NCI-H345 (cell line): ENCODE measurements at places on chromosomes 1 and 21.

DNA sequence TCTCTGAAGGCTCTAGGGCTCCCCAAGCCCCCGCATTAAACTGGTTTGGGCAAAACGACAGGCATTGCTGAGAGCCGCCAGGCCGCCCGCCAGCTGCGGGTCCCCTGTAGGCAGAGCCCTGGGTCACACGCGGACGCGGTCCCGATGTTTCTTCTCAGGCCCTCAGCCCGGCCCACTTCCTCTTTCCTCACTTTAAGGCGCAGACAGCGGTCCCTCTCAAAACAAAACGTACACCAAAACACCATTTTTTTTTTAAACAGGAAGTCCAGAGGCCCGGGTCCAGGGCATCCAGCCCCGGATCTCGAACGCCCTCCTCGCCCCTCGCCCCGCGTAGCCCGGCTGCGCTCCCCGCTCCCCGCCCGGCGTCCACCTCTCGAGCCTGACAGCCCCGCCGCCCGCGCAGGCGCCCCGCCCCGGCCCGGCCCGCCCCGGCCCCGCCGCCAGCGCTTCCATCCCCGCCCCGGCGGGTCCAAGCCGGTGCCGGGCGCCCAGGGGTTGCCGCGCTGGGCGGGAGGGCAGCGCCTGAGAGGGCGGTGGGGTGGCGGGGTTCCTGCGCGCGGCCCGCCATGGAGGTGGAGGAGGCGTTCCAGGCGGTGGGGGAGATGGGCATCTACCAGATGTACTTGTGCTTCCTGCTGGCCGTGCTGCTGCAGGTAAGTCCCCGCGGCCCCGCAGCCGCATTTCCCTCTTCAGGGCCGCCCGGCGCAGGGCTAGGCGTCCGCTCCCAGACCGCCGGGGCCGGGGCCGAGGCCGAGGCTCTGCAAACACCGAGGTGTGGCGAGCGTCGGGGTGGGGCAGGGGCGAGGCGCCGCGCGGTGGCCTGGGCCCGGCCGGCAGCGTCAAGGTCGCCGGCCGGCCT, at the start of gene SLC22A15:
Gene SLC22A15 (plus strand): TSS at position 452 of the 859 bp plus-strand sequence. CDS start 115 bp downstream, at position 567.
- DNase-seq, result peak; percentile 24

DNA sequence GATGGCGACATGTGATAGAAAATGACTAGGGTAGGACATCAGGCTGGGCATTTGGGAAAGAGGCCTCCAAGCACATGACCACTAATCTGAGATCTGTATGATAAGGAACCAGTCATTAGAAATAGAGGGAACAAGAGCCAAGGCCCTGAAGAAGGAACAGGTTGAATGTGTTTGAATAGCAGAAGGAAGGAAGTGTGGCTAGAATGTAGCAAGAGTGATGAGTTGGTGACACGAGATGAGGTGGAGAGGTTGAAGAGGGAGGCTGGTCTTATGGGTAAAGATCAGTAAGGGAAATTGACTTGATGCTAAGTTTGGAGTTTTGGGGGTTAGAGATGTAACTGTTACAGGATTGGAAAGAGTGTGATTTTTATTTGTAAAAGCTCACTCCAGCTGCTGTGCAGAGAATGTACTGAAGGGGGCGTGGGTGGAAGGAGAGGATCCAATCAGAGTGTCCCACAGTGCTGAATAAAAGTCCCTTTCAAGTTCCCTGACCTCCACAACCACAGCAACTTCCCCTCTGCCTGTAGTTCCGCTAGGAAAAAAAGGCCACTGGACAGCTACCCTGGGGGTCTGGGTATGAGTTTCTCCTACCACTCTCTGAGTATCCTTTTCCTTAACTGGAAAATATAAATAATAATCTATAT, 295.0 kb downstream of the OMA1 start:
- no peak for DNase-seq

DNA sequence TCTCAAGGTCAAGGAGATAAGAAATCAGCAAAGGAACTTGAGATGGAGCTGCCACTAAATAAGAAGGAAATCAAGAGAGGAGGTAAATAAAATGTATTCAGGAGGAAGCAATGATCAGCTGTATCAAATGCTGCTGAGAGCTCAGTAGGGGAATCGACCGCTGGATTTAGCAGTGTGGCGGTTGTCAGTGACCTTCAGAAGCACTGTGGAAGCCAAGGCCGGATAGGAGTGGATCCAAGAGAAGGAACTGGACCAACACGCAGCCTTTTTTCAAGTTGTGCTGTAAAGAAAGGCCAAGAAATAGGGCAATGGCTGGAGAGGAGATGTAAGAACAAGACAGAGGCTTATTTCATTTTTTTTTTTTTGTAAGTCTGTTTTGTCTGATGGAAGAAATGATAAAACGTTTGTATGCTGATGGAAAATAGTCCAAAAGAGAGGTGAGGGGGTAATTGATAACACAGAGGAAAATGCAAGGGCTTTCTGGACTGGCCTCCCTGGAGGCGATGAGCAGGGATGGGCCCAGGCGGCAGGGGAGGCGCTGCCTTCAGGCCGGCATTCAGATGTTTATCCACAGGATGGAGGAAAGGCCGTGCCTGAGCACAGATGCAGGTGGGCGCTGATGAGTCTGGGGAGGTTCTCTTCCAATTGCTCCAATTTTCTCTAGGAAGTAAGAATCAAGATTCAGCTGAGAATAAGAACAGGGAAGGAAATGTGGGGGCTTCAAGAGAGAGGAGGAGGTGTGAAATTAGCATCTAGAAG, 17.5 kb upstream of the FAM43B start:
- no peak for DNase-seq

GRCh38 chr1:155794605-155795245, 62.3 kb downstream of the GON4L start:
- DNase-seq, result no peak

- no peak for DNase-seq
Observed at GRCh38 chr1:20848162-20848561, 61.1 kb upstream of the HP1BP3 start.

DNA sequence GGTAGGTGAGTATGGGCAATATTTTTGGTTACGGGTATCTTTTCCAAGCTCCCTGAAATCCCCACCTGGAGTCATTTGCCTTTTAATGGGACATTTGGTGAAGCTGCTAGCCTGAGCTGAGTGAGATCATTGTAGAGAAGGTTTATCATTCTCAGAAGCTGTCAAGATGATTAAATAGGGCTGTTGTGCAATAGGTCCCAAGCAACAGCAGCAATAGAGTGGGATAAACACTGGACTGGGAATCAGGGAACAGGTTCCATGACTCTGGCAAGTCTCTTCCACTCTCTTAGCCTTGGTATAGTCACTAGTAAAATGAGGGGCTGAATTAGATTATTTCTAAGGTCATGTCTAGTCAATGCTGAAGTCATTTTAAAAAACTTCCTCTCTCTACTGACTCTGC, 30.3 kb upstream of the FAM78B start:
- DNase-seq, result no peak

DNA sequence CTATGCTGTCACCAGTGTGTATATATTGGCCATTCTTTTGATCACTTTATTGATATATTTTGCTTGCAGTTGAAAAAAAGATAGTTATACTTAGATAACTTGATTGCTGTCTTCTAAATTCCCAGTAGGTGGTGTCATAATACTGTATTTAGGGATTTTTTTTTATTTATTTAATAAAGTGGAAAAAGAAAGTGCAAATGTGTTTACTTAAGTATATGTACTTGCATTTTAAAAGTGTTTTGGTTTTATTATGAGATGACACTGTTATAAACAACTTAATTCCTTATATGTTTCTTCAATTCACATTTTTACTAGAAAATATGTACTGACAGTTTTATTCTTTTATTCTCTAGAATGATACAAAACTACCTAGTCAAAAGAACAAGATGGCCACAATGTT, 164.8 kb downstream of the USP25 start:
- DNase-seq, result no peak

DNA sequence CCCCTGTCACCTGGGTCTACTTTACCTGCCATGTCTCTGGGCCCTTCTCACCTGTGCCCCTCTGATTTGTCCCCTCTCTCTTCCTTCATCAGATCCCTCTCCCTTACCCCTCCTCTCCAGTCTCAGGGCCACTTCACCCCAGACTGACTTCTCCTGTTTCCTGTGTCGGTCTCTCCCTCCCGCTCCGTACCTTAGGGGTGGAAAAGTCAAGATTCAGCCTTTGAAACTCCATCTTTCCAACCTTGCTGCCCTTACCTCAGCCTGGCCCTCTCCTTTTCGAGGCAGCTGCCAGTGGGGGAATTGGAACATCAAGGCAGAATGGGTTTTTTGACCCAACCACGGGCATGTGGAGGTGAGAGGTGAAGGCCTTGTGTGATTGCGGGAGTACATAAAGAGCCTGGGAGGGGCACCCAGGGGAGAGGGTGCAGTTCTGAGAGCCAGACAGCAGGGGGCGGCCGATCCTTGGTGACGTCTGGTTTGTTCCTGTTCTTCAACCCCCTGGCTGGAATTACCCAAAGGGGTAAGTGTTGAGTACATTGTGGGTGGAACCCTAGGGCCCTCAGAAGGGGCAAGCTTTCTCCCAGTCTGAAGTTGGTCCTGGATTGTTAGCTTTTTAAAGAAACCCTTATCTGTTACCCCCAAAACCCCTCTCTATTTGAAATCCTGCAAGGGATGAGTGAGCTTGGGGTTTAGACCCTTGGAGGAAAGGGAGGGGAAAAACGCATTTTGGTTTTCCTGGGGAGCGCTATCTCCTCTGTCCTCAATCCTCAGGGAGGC, 12.3 kb upstream of the DMBX1 start:
- DNase-seq, result peak; percentile 50

DNA sequence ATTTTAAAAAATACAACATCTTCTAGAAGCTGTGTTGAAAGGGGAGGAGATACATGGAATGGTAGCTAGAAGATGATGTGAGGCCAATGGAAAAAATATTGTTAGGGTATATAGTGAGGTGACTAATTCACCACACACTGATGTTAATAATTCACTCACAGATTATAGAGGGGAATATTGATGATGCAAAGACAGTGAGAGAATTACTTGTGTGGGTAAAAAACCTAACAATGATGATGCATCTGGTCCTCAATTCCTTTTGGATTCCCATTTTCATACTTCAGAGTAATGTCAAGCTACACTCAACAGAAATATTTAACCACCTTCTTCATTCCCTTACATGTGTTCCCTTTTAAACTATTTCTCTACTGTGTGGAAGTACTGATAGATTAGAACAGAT, 169.5 kb upstream of the DPYD start:
- DNase-seq, result no peak

GRCh38 chr1:23589585-23589986, 30.3 kb upstream of the ID3 start:
- DNase-seq, result no peak

- no peak for DNase-seq
Observed at GRCh38 chr21:15057285-15057684, 7.5 kb downstream of the NRIP1 start.

DNA sequence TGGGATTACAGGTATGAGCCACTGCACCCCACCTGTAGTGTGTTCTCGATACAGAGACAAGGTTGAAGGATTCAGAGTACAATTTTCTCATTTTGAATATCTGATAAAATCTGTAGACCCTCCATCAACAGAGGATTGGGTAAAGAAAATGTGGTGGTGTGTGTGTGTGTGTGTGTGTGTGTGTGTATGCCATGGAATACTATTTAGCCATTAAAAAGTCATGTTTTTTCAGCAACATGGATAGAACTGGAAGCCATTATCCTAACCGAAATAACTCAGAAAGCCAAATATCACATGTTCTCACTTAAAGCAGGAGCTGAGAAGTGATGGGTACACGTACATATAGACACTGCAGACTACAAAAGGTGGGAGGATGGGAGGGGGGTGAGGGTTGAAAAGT, 57.9 kb downstream of the TRAF5 start:
- no peak for DNase-seq

DNA sequence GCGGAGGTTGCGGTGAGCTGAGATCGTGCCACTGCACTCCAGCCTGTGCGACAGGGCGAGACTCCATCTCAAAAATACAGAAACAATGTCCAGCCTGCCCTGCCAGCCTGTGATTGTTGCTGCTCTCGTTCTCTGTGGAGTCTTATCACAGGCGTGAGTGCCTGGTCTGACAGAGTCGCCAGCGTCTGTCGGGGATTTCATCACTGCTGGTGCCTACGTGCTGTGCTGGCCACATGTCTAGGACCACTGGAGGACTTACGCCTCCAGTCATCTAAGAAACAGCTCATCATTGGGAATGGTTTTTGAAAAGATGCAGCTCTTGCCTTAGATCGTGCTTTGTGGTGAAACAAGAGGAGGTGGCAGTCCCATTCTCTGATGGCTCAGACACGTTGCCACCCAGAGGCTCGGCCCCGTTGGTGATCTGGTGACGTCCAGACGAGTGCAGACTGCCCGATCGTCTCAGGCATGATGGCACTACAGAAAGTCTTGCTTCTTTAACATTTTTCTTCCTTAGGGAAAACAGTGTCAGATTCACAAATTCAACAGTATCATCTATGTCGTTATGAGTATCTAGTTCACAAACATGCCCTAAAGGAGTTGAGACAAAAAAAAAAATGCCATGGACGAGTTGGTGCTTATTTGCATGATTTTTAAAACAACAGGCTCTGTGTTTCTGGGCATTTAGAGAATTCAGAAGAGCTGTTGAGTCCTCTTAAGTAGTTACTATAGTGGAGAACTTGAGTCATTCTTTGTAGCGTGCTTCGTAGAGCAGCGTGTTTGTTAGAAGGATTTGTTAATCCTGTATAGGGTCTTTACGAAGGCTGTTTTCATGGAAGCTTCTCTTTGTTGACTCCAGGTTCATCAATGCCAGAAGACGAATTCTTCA, 47.5 kb downstream of the CBS start:
- DNase-seq, result no peak

- DNase-seq, result no peak
Observed at GRCh38 chr1:224541072-224541790, 74.9 kb upstream of the CNIH3 start.

- DNase-seq, result no peak
Observed at GRCh38 chr1:15577691-15578090, 7.2 kb downstream of the AGMAT start.

DNA sequence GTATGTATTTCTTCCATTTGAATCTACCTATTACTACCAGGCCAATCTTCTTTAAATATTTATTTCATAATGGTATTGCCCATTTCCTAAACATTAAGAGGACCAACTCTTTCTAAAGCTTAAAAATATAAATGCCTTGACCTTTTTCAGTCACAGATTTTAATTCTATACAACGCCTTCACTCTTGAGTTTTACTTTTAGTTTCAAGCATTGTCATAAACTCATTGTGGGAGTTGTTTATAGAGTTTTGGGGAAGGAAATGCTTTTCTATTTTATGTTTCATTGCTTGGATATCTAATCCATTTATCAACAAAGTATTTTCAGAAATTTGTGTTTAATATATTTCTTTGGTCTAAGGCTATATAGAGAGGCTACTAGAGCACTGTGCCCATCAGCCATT, 155.8 kb downstream of the DPYD start:
- no peak for DNase-seq

GRCh38 chr1:2835650-2836159, 34.2 kb upstream of the TTC34 start:
- DNase-seq, result no peak

- DNase-seq, result no peak
Observed at GRCh38 chr1:88104236-88104635, 579.8 kb upstream of the PKN2 start.

DNA sequence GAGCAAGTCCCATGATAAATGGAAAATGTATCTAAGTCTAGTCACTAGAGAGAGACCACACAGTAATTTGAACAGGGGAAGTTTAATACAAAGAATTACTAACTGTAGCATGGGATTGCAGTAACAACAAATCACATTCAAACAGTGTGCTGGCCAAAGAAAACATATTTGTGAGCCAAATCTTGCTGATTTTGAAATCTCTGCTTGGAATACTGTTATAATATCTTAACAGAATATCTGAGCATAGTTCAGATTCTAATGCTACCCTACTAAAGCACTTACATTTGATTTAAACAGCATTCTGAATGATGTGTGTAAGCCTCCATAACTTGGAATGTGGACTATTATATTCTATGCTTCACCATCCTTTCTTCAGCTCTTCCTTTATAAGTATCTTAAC, 270.0 kb upstream of the BRINP3 start:
- no peak for DNase-seq
